Endodermal cell (in vitro differentiated cells): ENCODE measurements at places on chromosomes 4 and X. TPM values are rescaled to one million over a fixed set of nuclear protein-coding genes. Genes with fewer than 3 reads are reported as not detected.

S100P gene
- total RNA-seq: not detected in 2 replicates

GRCh38 chr4:3407930-3408792 is 33.6 kb upstream of the HGFAC start:
- H3K4me3 ChIP-seq: no peak overlapping the region
- H3K27me3 ChIP-seq: no peaks in the 10 kb centered on the region
- peak; percentile 31 for DNase-seq
- no peak overlapping the region for H3K27ac ChIP-seq

- H3K36me3 ChIP-seq: no peaks in the 10 kb centered on the region
- no peak overlapping the region for H3K4me3 ChIP-seq
- no peak overlapping the region for H3K27ac ChIP-seq
- no peaks in the 10 kb centered on the region for H3K4me1 ChIP-seq
- H3K27me3 ChIP-seq: no peaks in the 10 kb centered on the region
- DNase-seq: no peak
Observed at GRCh38 chrX:112760697-112761096, 79.9 kb downstream of the AMOT start.

GRCh38 chrX:79412166-79412565 is 45.0 kb upstream of the ITM2A start:
- no peak for DNase-seq
- H3K27ac ChIP-seq: no peak overlapping the region
- no peaks in the 10 kb centered on the region for H3K36me3 ChIP-seq
- H3K4me3 ChIP-seq: no peak overlapping the region
- H3K27me3 ChIP-seq: no peaks in the 10 kb centered on the region

DNA sequence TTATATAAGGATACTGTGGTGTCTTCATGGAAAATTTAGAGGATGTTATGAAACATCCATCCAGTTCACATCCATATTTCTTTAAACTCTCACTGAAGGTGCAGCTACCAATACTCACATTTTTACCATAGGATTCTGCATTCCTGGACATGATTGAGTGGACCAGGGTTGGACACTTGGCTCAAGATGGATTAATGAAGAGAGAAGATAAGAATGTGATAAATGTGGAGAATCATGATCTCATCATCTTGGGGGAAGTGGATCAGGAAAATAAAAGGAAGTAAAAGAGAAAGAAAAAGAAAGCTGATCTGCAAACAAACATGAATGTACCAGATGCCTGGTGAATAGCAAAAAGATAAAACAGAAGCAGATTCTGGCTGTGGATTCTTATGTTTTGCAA is 175.4 kb downstream of the NPFFR2 start:
- no peaks in the 10 kb centered on the region for H3K36me3 ChIP-seq
- no peak for DNase-seq
